ENCODE measurements at places on chromosomes 5 and 9.

- DNase-seq: no peak
Observed at GRCh38 chr5:135533794-135534193, 2.0 kb downstream of the NEUROG1 start.

GRCh38 chr5:74643111-74643562 lies 2.6 kb upstream of the ENC1 start:
- peak; percentile 82 for DNase-seq

DNA sequence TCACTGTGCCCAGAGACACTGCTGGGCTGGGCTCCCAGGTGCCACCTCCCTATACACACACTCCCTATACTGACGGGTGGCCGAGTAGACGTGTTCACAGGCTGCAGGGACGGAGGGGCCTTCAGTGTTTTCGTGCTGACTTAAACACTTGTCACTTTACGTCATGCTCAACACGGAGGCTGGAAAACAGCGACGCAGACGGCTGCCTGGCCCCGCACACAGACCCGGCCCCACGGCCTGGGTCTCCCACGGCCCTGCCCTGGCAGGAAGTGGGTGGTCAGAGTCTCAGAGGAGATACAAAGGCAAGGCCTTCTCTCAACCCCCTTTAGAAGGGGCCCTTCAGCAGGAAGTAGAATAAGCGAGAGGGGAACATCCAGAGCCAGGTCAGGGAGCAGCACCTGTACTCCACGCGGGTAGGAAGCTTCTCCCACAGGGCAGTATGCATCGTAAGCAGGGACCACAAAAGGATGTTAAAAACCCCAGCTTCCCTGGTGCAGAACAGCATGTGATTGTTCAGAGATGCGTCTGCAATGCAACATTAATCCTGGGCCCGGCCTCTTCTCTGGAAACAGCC lies 11.9 kb upstream of the TBC1D9B start:
- no peak for DNase-seq

- no peak for DNase-seq
Observed at GRCh38 chr9:38342096-38342495, 50.4 kb upstream of the ALDH1B1 start.

GRCh38 chr5:57172466-57173318 lies 1.2 kb upstream of the GPBP1 start:
- DNase-seq: peak; percentile 21

Measured in GM03348 (cell line).